ENCODE measurements at places on chromosomes 3 and 15. TPM values are rescaled to one million over a fixed set of nuclear protein-coding genes. Genes with fewer than 3 reads are reported as not detected.

DNA sequence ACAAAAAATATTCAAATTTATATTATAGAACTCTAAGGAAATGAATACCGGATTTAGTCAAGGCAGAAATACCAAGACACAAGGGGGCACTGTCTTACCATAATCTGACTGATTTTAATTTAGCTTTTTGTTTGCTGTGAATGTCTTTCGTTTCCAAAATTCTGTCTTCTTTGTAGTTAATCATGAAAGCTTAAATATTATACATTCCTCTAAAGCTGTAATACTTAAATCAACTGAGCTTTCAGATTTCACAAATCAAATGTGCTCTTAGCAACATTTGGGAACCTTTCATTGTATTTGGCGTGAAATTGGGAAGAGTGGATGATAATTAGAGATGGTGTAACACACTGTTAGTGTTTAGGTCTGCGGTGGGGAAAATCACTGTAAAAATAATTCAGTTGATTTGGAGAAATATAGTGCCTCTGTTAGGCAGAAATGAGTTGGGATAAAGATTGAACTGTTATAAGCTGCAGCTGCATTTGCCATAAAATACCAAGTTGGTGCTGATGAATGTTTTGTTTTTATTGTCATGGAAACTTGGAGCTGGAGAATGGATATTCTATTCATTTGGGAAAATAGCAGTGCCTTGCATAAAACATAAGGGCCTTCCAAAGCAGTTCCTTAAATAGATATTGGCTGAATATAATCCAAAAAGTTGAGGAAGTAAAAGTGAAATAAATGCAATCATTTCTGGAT is 228.2 kb downstream of the TCF12 start:
- DNase-seq, result peak; percentile 6

Gene CFAP100
- total RNA-seq, result not detected

- no peak for DNase-seq
Observed at GRCh38 chr3:158882445-158882844, 80.6 kb downstream of the MFSD1 start.

- DNase-seq, result no peak
Observed at GRCh38 chr15:58340176-58340575, 91.6 kb upstream of the LIPC start.

DNA sequence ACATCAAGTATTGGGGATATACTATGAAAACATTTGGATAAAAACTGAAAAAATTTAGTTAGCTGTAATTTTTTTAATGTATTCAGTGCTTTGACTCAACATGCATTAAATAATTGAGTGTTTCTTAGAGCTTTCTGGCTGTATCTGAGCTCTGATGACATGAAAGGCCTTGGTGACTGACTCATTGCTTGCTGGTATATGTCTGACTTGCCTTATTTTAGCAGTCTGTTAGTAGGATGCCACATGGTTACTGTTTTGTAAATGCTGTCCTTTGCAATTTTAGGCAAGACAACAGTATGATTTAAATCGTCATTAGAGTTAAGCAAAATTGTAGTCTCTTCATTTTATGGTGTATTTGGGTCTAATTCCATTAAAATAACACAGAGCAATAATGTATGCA is 199.2 kb downstream of the GHSR start:
- DNase-seq, result no peak

- DNase-seq, result no peak
Observed at GRCh38 chr15:90009301-90010022, 8.3 kb downstream of the ZNF710 start.

- DNase-seq, result no peak
Observed at GRCh38 chr3:58383904-58384303, 49.7 kb downstream of the PDHB start.

GRCh38 chr15:63469190-63469589 is 35.2 kb upstream of the USP3 start:
- peak; percentile 71 for DNase-seq

DNA sequence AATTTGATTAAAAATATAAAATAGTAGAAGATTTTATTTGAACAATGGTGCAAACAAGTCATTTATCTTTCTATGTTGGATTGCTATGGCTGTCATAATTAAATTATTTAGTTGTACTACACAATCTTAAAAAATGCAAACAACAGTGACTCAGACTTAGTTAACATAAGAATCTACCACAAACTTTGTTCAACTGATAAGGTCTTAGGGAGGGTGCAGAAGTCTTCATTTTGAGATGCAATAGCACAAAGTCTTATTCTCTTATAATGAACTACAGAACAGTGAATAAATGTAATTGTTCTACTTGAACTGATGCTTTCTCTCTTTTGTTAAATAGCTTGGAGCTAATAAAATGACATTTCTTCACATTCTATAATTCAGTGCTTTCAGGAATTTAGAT is 482.8 kb upstream of the NAALADL2 start:
- no peak for DNase-seq

DNA sequence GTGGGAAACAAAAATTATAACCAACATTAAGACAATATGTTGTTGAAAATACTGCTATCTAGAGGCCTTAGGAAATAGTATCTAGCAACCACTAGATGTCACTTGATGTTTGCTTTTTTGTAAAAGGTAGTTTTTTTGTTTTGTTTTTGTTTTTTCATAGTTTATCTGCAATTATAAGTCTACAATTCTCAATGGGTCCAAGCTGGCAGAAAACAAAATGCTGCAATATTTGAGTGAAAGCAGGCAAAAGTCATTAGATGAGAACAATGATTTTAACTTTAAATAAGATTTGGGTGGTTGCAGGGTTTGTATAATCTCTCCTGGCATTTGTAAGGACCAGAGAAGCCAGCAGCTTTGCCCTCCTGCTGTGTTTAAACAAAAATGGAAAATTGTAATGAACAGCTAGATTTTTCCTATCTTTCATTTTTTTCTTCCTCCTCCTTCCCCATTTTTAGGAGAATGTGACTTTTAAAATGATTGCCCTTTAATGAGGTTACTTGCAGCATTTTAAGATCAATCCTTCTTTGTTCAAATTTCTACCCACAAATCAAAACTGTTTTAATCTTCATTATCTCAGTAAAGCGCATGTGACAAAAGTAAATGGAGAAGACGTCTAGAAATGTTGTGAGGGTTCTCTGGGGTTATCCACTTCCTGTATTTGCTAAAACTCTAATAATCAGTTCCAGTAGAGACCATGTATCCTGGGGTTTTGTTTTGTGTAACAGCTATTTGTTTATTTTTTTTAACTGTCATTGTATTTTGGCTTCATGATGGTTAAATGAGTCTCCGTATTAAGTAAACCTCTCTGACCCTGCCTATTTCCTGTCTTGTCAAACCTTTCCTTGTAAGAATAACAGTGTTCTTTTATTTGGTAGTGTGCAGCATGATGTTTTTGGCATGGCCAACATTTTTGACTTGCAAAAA is 27.3 kb downstream of the DUT start:
- DNase-seq, result no peak

DNA sequence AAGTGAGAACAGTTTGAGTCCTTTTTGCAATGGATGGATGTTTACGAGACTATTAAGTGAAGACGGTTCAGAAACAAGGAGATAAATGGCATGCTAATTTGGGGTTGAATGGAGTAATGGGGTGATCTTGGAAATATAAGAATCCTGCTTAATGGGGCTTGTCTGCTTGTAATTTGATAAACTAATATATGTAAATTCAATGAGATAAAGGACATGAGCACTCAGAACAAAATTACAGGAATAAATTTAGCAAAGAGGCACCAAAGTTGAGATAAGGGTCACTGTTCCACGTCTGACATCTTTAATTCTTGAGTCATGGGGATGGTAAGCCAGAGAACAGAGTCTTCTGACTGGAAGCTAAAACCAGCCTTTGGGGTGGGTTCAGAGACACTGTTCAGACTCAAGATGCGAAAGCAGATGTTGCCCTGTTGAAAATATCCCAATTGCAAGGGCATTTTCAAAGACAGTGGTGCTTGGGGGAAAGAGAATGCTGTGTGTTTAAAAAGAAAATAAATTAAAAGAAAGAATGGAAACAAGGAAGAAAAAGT is 67.8 kb upstream of the CHRNB4 start:
- no peak for DNase-seq

Gene CAPN3
- total RNA-seq, result 9.2 TPM

DNA sequence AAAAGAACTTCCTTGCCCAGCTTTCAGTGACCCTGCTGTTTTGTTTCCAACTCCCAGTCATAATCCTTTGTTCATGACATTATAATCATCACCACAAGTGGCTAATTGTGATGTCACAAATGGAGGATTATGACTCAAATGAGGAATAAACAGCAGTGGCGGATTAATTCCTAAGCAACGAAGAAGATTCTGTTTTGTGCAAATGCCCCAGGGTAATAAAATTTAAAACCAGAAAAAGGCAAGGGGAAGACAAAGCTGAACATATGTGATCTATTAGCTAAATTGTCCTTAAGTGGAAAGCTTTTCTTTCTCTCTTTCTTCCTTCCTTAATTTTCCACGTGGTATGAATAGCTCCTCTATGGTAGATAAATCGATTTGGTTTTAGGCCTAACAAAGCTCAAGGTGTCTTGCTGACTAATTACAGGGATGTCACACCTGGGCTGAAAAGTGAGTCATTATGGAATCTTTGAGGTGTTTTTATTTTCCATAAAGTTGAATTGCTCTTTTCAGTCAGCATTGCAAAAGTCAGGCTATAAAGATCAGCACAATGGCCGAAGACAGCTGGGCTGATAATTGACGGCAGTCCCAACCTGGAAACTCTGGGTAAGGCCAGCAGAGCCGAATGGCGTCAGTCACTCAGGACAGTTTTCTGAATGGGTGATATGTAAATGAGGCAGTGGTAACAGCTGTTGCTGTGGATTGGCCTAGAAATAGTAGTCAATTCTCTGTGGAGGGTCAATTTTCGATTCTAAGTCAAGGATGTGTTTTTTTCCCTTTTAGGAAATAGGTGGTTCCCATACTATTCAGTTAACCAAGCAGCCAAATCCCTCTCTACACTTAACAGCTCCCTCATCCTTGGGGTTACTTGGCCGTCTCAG is 121.5 kb downstream of the PTPRG start:
- no peak for DNase-seq

DNA sequence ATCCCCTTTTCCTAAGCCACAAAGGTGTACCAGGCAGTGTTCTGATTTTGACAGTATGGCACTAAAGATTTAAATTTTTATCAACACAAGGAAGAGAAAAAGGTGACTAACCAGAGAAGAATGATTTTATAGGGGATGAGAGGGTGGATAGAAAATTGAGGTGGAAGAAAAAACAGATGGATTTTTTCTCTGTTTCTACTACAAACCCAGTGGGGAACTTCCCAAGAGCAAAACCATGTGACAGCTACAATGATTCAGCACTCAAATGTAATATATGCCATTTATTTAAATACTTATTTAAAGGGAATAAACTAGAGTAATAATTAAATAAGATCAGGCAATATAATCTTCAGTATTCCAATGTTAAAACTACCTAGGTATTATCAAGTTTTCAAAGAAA is 11.1 kb downstream of the DCUN1D1 start:
- DNase-seq, result no peak

Gene TMC3
- total RNA-seq, result not detected

DNA sequence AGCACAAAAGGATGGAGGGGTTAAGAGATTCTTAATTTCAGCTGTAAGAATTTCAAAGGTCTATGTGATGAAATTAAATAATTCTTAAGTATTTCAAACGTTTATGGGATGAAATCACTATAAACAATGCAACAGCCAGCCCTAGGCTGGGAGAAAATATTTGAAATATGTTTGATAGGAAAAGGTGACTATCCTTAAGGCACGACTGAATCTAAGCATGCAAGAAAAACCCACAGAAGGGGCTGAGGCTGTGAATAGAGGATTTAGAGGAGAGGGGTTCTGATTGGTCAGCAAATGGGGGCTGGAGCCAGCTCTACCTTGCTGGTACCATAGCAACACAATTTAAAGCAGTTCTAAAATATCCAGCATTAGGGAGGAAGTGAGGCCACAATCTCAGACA is 220.8 kb upstream of the ATP10A start:
- no peak for DNase-seq

Gene DHX30
- total RNA-seq, result 82.8 TPM

Gene EXD1
- total RNA-seq, result not detected

Gene SPESP1
- total RNA-seq, result 2.0 TPM

GRCh38 chr3:61650719-61651410 is 89.5 kb downstream of the PTPRG start:
- no peak for DNase-seq

DNA sequence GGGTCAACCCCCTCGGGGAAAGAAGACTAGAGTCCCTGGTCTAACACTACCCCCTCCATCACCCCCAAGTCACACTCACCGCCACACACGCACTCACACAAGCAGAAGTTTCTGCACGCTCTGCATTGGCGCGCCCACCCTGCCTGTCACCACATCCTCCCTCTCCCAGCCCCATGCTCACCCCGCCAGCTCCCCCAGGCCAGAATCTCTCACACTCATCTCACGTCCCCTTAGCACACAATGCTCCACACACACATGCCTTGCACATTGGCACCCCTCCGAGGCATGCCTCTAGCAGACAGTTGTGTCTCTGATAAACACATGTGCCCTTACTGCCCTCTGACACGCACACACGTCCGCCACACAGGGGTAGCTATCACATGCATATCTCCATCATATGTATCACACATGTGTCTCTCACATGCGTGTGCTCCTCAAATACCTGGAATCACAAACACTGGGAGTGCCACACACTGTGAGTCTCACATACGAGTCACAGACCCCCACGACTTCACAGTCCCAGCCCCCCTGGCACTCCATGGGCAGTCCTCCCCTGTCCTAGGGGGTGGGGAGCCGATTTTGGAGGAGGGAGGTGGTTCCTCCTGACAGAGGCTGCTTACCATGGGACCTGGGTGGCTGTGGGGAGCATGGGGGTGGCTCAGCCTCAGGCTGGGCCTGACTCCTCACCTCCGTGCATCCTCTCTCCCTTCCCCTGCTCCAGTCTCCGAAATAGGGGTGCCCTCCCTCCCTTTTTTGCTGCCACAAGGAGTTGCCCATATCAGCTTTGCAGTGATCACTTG is 898 bp downstream of the FBLN2 start:
- no peak for DNase-seq

Gene ISY1
- 50.2 TPM for total RNA-seq

DNA sequence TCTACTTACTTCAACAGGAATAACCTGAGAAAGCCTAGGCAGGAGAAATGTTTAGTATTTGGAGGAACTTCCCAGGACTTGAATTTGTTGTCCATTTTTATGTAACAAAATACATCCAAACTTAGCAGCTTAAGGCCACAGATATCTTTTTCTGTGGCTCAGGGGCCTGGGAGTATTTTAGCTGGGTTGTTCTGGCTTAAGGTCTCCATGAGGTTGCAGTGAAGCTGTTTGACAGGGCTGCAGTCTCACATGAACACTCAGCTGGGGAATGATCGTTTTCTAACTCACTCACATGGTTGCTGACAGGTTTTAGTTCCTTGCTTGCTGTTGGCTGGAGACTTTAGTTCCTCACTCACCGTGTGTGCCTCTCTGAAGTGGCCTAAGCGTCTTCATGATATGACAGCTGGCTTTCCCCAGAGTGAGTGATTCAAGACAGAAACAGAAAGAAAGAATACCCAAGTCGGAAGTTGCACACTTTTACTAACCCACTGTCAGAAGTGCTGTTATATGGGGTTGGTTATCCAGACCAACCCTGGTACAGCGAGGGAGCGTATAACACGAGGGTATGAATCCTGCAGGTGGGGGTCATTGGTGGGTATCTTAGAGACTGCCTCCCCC is 229.7 kb upstream of the TBL1XR1 start:
- DNase-seq, result peak; percentile 79

Gene GUCA1C
- not detected for total RNA-seq

Gene CLDN1
- 12.3 TPM for total RNA-seq
